ENCODE measurements at places on chromosomes 7 and 10. TPM values are rescaled to one million over a fixed set of nuclear protein-coding genes. Genes with fewer than 3 reads are reported as not detected.

The NME8 gene
- polyA plus RNA-seq, result not detected

The PRLHR gene
- polyA plus RNA-seq, result 0.03 TPM

The DBNL gene
- 230 TPM for polyA plus RNA-seq

The SYT15 gene
- 0.07 TPM for polyA plus RNA-seq

The CLDN3 gene
- polyA plus RNA-seq, result 0.05 TPM
